ENCODE measurements at places on chromosomes 11 and 22.

- DNase-seq = no peak
Measured at GRCh38 chr11:133889188-133889587, 43.9 kb upstream of the SPATA19 start.

DNA sequence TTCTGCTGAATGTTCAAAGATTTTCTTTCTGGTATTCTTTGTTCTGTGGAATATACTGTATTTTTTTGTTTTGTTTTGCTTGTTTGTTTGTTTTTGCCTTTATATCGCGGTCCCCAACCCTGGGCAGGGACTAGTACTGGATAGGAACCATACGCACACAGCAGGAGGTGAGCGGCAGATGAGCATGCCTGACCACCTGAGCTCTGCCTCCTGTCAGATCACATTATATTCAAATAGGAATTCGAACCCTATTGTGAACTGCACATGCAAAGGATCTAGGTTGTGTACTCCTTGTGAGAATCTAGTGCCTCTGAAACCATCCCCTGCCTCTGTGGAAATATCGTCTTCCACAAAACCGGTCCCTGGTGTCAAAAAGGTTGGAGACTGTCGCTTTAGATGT is 83.3 kb upstream of the ANO3 start:
- no peak for DNase-seq

DNA sequence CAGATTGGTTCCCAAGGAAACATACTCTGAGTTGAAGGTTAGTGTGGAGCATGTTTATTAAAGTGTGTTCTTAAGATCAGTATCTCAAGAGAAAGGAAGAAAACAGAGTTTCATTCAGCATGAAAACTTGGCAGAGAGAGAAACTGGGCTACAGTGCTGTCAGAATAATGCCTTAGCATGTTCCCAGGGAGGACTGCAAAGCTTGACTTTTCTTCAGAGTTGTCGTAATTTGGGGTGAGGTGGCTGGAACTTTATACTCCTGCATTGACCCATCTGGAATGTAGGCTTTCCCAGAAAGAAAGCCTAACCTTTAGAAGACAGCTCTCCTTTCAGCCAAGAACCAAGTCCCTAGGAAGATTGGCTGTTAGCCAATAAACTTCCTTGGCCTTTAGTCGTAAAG is 190.8 kb upstream of the CNTN5 start:
- no peak for DNase-seq

DNA sequence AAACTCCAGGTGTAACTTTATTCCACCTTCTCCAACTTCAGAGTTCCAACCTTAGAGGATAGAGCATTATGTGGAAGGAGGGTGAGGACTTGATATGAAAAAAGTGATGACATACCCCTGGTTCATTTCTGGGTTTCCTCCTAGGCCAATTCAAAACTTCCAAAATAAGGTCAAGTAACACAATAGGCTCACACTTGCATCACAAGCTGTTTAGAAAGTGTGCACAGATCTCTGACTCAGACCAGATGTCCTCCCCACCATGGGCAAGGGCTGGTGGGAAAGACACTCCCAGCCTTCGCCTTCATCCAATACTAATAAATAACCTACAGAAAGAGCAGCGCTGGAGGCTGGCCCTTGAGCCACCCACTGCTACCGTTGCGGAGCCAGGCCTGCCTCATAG is 5.8 kb upstream of the BUD13 start:
- no peak for DNase-seq

- no peak for DNase-seq
Measured at GRCh38 chr11:100925935-100926334, 203.7 kb downstream of the PGR start.

GRCh38 chr22:29461263-29461662 is 18.8 kb upstream of the NEFH start:
- DNase-seq = no peak

- no peak for DNase-seq
Measured at GRCh38 chr11:6433998-6434660, 6.7 kb downstream of the HPX start.

GRCh38 chr22:11307998-11308397 is 4220.0 kb upstream of the OR11H1 start:
- DNase-seq = no peak

GRCh38 chr11:124867700-124868099 is 2.5 kb downstream of the ROBO3 start:
- no peak for DNase-seq

DNA sequence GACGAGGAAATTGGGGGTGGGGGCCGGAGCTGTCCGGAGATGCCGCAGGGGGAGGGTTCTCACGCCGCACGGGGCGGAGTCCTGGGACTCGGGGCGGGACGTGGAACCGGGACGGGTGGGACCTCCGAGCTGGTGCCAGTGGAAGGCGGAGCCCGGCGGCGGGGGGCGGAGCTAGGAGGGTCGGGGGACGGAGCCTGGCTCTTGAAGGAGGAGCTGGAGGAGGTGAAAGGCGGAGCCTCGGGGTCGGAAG is 271 bp downstream of the FKBP2 start:
- no peak for DNase-seq

GRCh38 chr22:36371920-36372319 is 15.8 kb downstream of the MYH9 start:
- DNase-seq = no peak

- no peak for DNase-seq
Measured at GRCh38 chr11:88424881-88425280, 87.3 kb upstream of the CTSC start.

DNA sequence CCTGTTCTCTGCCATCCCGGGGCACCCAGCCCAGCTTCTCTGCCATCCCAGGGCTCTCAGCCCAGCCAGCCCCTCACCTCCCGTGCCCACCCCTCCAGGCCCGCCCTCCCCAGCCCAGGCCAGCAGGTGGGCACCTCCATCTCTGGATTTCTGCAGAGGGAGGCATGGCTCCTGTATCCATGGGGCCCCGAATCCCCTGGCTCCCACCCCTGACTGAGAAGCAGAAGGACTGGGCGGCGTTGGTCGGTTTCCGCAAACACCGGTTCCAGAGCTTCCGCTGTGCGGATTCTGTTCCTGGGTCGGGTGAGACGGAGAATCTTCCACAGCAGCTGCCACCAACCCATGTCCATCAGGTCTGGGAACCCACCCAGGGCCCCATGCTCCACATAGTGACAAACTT is 240.3 kb downstream of the BRD1 start:
- no peak for DNase-seq

- DNase-seq = no peak
Measured at GRCh38 chr11:68342459-68343158, 30.2 kb downstream of the LRP5 start.

DNA sequence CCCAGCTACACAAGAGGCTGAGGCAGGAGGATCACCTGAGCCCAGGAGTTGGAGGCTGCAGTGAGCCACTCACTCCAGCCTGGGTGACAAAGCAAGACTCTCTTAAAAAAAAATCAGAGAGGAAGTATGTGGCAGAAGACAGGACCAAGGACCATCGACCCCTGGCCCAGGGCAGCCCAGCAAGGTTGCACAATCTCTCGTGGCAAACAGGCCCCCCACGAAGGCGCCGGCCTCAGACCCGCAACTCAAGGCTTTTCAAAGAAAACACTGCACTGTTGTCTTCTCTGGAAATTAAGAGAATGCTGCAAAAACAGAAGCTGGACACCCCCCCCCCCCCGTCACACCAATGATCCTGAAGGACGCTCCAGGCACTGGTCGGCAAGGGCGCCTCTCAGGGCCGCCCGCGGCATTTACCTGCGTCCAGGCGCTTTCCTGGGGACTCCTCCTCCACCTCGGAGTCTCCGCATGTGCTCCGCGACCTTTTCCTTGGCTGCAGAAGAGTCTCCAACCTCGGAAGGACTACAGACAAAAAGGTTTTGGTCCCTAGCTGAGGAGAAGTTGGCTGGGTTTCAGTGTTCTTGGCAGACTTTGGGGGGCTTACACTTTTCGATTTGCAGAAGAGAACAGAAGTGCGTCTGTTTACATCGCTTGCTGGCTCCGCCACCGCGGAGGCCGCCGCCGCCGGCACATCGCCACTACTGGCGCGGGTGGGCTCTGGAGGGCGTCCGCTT is 40.5 kb downstream of the BRD1 start:
- DNase-seq = no peak

GRCh38 chr22:30057375-30057774 is 22.9 kb upstream of the HORMAD2 start:
- DNase-seq = no peak

GRCh38 chr22:24567668-24568067 is 11.9 kb downstream of the SNRPD3 start:
- no peak for DNase-seq

DNA sequence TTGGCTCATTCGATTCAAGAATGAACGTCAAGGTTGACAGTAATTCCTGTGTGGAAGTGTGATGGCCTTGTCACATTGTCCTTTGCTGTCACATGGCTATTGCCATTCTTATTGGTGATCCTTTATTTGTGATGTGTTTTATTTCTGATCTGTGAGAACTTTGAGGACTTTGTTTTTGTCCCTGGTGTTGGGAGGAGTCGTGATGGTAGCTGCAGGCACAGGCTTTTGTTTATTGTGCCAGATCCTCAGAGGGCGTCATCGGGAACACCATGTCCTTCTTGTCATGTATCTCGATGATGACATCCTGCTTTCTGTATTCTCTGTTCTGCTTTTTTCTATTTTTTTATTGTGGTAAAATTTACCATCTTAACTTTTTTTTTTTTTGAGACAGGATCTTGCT is 5.6 kb downstream of the PICK1 start:
- no peak for DNase-seq

- no peak for DNase-seq
Measured at GRCh38 chr22:37734964-37735451, 38.2 kb downstream of the TRIOBP start.

- no peak for DNase-seq
Measured at GRCh38 chr11:2830030-2830812, 55.4 kb downstream of the CDKN1C start.

DNA sequence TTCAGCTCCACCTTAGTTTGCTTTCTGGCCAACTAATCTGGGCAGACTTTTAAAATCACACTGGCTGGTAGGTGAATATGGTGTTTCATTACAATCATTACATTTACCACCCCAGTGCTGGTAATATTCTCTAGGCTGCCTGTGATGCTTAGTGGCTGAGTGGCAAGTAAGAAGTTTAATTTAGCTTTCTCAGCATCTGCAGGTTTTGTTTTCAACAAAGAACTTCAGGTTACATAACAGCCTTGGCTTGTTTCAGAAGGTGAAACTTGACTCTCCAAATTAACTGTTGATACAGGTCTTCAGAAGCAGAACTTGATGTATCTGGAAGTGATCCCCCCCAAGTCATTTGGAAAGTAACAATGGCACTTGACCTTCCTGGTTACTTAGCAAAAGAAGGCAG is 423.3 kb upstream of the CCDC90B start:
- no peak for DNase-seq

GRCh38 chr11:30046578-30046945 is 29.7 kb upstream of the KCNA4 start:
- DNase-seq = no peak

GRCh38 chr11:10731064-10731680 is 19.9 kb upstream of the CTR9 start:
- DNase-seq = no peak

DNA sequence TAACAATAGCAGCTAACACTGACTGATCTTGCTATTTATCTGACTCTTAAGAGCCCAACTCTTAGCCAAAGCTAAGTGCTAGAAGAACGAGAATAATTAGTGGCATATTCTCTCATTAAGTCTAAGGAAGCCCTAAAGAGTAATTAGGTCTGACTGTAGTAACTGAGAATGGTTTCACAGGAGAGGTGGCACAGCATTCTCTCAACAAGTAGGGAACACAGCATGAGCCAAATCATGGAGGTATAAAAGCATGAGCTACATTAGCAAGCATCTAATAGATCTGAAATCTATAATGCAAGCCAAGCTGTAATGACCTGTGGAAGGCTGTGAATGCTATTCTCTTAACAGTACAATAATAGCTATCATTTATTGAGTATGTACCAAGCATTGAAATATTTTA is 230.6 kb downstream of the TTC28 start:
- no peak for DNase-seq

GRCh38 chr11:115767883-115768282 is 263.7 kb upstream of the CADM1 start:
- no peak for DNase-seq

GRCh38 chr22:29106839-29107238 is 34.0 kb downstream of the KREMEN1 start:
- no peak for DNase-seq

GRCh38 chr11:69467196-69467595 is 14.3 kb upstream of the LINC01488 start:
- no peak for DNase-seq

DNA sequence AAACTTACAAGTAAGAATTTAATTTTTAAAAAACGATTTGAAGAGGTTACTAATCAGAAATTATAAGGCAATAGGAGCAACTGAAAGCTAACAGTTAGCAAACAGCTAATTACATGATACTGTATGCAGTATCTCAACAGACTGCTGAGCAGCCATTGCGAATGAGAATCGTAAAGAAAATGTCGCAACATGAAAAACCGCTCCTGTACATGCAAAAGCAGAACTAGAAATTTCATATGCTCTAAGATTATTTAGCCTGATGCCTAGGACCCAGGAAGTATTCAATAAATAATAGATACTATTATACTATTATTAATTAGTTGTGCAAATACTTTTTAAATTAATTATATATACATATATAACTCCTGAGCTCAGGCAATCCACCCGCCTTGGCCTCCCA is 48.7 kb upstream of the EP300 start:
- DNase-seq = no peak

GRCh38 chr11:914747-915501 is 4.3 kb upstream of the CHID1 start:
- no peak for DNase-seq

- DNase-seq = no peak
Measured at GRCh38 chr11:33001751-33002542, 13.7 kb upstream of the DEPDC7 start.
